ENCODE measurements at places on chromosomes 7 and 10.

- DNase-seq: no peak
Observed at GRCh38 chr10:127944256-127944655, 37.4 kb downstream of the PTPRE start.

DNA sequence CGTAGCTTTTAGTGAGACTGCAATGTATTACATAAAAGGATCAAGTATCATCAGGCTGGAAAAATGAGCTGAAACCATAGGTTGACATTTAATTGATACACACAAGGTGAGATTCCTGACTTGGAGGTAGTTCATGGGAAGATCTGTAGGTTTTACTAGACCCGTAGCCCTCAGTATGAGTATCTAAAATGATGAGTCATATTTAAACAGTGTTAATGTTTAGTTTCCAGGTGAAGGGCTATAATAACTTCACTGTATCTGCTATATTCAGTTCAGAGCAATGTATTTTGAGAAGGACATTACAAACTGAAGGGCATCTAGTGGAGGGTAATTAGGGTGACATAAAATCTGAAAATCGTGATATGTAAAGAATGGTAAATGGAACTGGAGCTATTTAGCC is 35.0 kb downstream of the ENTPD1 start:
- no peak for DNase-seq

GRCh38 chr10:122113945-122114747 is 125.2 kb downstream of the TACC2 start:
- DNase-seq: no peak

DNA sequence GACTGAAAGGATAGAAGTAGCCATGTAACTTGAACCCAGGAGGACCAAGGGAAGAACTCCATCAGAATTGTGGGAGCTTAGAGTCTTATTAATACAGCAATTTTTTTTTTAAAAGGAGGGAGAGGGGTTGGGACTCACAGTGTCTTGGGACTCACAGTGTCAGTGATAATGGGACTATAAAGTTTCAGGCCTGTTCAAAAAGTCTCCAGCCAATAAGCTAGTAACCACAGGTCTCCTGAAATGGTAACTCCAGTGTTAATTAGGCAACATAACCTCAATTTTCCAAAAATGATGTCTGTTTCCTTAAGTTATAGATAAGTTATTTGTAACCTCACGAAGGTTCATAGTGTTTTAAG is 2.4 kb upstream of the HNRNPH3 start:
- DNase-seq: no peak

GRCh38 chr10:103619424-103620351 is 126.2 kb downstream of the NEURL1 start:
- DNase-seq: no peak

DNA sequence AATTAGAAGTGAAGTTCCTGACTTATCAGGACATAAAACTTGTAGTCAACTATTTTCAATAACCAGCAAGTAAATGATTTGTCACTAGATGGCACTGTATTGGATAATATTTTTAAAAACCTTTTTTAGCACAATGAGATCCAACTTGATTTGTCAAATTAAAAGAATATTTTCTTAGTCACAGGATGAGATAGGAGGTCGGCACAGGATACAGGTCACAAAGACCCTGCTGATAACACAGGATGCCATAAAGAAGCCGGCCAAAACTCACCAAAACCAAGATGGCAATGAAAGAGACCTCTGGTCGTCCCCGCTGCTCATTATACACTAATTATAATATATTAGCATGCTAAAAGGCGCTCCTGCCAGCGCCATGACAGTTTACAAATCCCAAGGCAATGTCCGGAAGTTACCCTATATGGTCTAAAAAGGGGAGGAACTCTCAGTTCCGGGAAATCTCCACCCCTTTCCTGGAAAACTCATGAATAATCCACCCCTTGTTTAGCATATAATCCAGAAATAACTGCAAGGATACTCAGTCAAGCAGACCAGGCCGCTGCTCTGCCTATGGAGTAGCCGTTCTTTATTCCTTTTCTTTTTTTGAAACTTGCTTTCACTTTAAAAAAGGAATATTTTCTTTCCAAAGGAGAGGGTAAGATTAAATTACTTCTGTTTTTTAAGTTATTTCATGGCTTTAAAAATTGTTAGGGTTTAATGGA is 255.7 kb upstream of the MKLN1 start:
- no peak for DNase-seq

GRCh38 chr7:151366880-151367222 is 25.2 kb downstream of the NUB1 start:
- DNase-seq: no peak

- no peak for DNase-seq
Observed at GRCh38 chr10:8396675-8397074, 342.2 kb downstream of the GATA3 start.

DNA sequence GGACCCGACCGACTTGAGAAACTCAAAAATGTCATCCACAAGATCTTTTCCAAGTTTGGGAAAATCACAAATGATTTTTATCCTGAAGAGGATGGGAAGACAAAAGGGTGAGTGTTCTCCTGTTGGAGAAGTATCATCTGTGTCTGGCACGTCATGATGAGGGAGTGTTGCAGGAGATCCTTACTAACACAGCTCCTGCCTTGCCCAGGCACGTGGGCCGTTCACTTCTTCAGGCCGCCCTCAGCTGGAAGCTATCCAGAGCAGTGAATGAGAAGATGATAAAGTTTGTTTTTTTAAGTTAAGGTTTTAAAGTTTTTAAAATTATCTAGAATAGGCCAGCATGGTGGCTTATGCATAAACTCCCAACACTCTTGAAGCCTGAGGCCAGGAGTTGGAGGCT is 6.2 kb downstream of the EIF3B start:
- DNase-seq: no peak

DNA sequence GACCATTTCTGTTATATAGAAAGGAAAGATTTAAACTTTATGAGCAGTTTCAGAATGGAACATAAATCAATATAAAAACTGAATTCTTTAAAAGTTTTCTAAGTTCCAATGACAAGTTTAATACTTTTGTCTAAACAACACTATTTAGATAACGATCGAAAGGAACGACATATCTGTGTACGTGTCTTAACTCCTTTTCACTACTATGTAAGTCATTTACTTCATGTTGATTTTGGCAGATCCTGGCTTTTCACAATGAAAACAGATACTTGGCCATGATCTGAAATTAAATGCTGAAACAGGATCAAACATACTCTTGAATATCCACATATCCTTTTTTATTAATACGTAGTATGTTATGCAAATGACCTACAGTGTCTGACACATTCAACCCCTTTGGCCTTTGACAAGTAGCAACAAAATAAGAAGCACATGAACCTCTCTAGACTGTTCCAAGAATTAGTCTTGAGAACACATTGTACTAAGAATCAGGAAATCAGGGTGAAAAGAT is 41.9 kb downstream of the RNLS start:
- DNase-seq: no peak
